ENCODE measurements at places on chromosomes 2 and 18.

DNA sequence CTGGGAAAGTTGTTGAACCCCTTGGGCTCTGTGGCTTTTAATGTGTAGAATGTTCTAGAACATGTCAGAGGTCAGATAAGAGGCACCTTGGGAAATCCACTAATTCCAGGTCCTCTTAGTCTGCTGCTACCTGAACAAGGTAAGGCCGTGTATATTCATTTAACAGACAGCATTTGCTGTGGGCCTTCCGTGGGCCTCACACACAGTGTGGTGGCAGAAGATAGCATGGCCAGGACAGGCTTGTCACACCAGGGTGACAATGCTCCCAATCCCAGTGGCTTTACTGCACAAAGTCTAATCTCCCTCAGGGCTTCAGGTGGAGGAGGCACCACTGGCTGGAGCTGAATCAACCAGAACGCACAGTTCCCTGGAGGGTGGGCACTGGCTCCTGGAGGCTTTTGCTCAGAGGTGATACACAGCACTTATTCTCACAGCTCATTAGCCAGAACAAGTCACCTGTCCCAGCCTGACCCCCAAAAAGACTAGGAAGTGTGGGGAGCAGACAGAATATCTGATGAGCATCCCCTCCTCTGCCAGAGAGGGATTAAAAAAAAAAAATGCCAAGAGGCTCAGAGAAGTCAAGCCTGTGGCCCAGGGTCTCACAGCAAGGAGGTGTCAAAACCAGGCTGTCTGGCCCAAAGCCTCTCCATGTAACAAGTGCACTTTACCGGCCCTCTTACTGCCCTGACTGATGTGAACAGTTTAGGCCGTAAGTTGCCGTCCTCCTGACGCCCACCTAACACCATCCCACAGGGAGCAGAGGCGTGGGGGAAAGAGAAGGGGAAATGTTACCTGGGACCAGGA lies 216.9 kb upstream of the RAB6C start:
- no peak for DNase-seq

- no peak for DNase-seq
Observed at GRCh38 chr18:70693246-70693645, 404.4 kb downstream of the SOCS6 start.

DNA sequence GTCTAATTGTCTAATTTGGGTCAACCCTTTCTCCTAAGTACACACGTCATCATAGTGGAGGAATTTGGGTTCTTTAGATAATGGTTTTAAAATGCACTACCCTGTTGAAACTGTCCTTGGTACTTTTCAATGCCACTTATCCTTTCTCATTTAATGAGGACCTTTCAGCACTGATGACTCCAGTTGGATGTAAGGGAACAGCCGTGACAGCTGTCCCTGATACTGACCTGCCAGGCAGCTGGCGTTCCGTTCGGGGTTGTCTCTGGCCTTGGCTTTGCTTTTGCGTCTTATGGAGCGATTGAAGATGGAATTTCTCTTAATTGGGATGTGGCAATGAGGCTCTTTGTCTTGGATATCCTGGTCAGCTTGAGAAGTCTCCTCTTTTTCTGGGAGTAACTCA lies 38.7 kb downstream of the NGEF start:
- DNase-seq, result no peak

DNA sequence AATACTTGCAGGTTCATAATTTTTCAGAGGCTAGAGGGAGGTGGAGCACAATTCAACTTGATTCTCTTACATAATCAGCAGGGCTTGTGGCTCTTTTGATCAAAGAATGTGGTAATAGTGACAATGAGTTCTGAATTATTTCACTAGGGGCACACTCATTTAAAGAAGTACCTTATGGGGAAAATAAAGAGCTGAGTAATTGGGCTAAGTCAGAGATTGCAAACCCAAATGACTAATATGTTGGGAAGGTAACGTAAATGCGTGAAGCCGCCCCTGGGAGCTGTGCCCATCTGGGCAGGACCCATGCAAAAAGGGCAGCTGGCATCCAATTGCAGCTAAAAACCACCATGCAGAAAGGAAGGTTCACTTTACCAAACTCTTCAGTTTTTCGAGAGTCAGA lies 35.3 kb downstream of the NCKAP5 start:
- no peak for DNase-seq

- no peak for DNase-seq
Observed at GRCh38 chr18:59140302-59140885, 710 bp downstream of the SEC11C start.

- no peak for DNase-seq
Observed at GRCh38 chr2:3427272-3427671, 47.8 kb downstream of the TRAPPC12 start.

GRCh38 chr2:173865971-173866873 lies 99.0 kb downstream of the SP3 start:
- no peak for DNase-seq

DNA sequence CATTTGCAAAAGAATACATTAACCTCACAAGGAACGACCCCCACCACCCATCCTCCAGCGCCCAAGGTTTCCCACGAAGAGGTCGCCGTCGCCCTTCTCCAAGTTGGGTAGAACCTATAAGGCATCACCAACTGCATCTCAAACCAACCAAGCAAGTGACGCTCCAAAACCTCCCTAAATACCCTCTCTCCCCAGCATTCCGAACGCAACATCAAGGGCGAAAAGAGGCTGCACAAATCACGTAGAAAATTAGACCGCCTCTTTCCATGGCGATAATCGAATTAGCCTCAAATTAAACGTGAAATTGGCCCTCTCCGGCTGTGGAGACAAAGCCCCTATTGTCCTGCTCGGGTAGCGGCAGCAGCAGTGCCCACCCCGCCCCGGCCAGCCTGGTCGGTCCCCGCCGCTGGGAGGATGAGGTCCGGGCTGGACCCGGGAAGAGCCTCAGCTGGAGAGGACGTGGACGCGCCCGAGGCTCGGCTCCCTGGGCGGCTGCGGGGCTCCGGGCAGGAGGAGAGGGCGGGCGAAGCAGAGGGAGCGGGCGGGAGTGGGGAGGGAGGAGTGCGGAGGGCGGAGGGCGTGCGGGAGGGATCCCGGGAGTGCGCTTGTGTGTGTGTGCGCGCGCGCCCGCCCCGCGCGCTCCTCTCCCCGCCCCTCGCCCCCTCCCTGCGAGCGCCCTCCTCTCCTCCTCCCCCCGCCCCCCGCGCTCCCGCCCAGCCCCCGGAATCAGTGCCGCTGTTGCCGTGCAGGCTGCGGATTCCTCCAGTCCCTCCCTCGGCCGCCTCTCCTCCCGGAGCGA lies at the start of gene SPTBN1:
SPTBN1 (plus strand) TSS at position 765 of the 799 bp plus-strand sequence. CDS start 70,092 bp downstream, outside the sequence.
- DNase-seq, result no peak

GRCh38 chr2:225582355-225583116 lies 183.0 kb downstream of the NYAP2 start:
- no peak for DNase-seq

DNA sequence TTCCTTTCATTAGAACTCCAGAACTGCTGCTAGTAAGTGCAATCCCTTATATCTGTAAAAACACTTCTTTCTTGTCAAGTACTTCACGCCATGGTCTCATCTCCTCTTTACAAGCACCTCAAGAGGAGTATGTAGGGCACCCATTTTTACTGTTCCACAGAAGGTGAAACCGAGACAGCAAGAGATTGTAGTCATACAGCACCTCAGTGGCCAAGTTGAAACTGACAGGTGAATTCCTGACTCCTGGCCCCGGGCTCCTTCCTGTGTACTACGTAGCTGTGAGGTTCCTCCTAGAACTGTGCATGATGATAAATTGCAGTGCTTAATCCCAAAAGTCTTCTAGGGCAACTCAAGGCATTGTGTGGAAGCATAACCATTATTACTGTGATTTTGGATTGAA lies 131.5 kb upstream of the MEIS1 start:
- no peak for DNase-seq

DNA sequence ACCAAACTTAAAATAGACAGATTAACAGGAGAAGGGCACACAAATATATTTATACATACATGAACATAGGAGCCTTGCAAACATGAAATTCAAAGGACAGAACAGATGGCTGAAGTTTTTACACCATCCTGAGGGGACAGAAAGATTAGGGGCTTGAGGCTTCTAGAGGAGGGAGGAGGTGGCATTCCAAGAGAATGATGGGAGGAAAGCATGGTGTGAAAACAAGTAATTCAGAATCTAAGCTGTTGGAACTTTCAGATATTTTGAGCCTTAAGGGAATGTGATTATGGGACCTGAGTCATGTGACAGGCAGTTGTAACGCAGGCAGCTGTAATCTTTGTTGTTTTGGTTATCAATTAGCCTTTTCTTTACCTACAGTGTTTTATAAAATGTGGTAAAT lies 225.2 kb upstream of the SPOPL start:
- DNase-seq, result no peak

DNA sequence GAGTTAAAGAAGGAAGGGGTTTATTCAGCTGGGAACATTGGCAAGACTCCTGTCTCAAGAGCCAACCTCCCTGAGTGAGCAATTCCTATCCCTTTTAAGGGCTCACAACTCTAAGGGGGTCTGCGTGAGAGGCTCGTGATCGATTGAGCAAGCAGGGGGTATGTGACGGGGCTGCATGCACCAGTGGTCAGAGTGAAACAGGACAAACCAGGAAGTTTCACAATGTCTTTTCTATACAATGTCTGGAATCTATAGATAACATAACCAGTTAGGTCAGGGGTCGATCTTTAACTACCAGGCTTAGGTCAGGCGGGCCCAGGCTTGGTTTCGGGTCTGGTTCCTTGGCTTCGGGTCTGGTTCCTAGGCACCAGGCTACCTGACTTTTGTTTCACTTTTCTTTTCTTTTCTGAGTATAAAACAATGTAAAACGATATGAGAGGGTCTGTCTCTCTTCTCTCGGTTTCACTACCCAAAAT lies 30.1 kb upstream of the LIPG start:
- DNase-seq, result no peak

DNA sequence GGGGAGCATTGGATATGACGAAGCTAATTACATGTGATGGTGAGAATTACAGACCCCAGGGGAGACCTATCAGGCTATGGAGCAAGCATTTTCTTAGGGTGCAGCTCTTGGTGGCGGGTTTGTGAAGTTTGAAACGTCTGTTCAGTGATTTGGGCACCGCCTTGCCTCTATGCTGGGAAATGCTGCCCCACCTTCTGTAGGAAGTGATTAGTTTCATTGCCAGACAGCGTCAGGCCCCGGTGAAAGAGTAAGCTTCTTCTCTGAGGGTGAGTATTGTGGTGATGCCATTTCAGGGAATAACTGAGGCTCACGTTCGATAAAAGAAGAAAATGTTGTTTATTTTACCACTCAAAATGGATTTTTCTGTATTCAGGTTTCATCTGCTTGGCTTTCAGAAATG lies 186.2 kb upstream of the CDH2 start:
- DNase-seq, result no peak

- DNase-seq, result no peak
Observed at GRCh38 chr18:41558715-41559114, 396.3 kb upstream of the PIK3C3 start.

GRCh38 chr2:102258386-102259074 lies 52.8 kb upstream of the IL1RL1 start:
- no peak for DNase-seq

DNA sequence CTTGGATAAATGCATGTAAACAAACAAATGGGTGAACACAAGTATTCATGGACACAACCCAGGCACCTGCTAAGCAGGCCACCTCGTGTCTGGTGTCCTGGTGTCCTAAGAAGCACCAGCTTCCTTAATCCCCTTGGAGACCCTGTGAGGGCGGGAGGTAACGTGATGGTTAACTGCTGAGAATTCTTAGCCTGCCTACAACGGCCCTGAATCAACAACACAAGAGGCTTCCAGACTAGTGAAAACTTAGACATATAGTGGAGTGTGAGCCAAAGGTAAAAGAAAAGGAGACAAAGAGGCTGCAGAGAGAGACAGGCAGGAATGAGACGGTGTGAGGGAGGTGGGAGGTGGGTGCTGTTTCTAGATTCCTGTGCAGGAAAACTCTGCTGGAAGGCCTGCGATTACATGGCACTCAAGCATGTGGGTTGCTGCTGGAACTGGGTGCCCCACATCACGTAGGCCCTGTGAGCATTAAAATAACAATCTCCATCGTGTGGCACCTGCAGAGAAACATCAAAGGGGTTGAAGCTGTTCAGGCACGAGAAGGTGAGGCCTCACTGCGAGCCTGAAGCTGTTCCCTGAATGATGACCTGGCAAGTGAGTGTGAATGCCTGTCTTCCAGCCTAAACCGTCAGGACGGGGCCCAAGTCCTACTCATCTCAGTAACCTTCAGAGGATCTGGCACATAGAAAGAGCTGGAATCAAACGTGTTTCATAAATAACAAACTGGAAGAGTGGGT lies 64.2 kb downstream of the RPL37A start:
- DNase-seq, result no peak

DNA sequence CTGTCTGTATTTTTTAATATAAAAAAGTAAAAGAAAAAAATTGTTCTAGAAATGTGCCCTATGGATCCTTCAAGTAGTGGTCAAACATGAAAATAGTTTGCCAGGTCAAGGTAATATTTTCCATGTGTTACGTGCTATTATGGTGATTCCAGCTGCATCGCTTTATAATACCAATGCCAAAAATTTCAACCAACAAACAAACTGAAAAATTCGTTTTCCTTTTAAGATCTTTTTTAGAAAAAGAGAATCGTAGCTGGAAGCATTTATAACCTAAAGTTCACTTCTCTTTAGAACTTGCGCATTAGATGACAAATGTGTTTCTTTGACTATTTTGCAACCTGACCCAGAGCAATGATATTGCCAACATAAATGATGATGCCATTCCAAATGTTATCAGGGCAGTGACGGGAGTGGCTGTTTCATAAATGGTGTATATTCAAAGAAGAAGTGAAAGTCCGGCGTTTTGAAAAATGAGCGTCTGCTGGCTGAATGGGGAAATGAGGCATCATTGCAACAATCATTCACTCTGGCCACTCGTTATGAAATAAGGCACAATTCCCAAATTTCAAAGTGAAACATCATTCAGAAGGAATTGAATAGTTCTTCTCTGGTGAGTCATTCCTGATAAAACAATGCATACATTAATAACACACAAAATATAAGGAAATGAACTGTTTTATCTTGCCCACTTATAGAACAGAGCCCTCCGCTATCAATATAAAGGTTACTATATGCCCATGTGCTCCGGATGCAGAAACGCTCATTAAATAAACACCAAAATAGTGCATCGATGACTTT lies 297.4 kb downstream of the TGIF1 start:
- DNase-seq, result no peak

- no peak for DNase-seq
Observed at GRCh38 chr18:68436485-68436884, 278.4 kb downstream of the TMX3 start.

DNA sequence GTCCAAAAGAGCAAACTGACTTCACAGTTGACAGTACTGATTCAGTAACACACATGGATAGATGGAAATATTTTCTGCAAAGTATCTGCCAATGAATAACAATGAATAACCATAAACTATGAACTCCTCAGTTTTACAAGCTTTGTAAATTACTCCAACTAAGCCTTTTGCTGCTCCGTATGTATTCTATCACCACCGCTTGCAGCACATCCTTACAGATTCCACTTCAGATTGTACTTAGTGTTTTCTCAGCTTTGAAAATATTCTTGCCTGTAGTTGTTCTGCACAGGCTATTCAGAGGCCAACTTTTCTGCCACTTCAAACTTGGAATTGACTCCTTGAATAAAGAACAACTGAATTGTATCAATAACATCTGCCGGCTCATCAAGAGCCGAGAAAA lies 36.2 kb downstream of the TLK1 start:
- DNase-seq, result no peak

GRCh38 chr2:134869946-134870736 lies 31.7 kb downstream of the ACMSD start:
- no peak for DNase-seq
